Fibroblast of skin of left biceps (primary cell): ENCODE measurements at places on chromosomes 7 and 10.

DNA sequence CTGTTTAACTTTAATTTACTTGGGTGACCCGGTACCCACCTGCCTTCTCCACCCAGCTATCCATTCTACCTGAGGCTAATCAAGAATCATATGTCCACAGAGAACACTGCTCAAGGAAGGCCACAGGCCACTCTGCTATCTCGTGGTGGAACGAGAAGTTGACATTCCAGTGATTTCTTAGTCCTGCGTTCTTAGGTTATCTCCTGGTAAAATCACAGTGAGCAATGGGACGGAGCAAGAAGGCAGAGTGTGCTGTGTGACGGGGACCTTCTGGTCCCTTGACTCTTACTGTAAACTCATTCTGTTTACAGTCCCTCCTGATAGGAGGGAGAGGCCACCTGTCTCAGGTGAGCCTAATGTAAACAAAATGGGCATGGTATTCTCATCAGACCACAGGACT lies 256.6 kb downstream of the TNS3 start:
- DNase-seq: no peak

DNA sequence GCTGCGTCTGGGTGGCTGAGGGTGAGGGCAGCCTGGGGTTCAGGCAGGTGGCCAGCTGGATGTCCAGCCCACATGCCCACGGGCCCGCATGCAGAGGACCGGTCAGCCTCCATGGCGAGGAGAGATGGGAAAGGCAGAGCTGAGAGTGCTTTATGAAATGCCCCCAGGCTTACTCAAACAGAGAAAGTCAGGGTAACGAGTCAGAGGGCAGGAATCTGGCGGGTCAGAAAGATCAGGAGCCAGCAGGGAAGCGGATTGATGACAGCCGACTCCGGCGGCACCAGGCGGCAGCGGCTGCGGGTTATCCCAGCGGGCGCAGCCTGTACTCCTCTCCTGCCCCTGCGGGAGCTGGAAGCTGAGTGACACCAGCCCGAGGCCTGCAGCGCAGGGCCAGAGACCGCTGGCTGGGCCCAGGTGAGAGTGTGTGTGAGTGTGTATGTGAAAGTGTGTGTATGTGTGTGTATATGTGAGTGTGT lies 13.4 kb downstream of the SLC13A4 start:
- DNase-seq: no peak

- no peak for DNase-seq
Observed at GRCh38 chr7:102214477-102215072, 72.1 kb upstream of the SH2B2 start.

DNA sequence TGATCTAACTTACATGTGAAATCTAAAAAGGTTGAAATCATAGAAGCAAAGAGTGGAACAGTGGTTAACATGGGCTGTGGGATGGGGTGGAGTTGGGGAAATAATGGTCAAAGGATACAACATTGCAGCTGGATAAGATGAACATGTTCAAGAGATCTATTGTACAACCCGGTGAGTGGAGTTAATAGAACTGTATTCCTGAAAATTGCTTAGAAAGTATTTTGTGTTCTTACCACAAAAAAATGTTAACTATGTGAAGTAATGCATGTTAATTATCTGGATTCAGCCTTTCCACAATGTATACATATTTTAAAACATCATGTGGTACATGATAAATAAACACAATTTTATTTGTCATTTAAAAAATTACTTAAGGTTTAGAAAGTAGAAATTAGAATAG lies 271.0 kb upstream of the LRRTM3 start:
- DNase-seq: no peak

DNA sequence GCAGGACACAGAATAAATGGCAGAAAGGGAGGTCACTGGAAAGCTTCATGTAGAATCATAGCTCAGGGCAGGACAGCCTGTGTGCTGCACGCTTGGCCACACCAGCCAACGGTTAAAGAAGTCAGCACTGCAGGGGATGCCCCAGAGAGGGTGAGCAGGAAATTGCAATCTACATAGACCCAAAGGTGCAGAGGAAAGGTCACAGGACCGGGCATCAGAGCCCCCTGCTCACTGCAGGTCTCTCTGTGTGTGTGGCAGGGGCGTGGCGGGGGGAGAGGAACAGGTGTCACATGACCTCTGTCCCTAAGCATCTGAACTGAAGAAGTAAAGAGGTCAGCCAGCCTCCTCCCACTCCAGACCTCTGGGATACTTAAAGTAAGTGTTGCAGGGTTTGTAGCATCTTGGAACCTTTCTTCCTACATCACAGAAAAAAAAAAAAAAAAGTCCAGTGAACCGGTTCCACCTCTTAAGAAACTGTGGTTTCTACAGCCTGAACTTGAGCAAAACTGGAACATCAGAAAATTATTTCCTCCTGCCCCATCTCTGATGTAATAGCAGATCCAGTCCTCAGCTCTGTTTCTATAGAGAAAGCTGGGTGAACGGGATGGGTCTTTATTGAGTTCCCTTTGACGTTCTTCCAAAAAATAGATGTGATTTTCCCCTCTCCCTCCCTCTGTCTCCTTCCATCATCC lies 64.3 kb downstream of the RGS10 start:
- DNase-seq: no peak

- no peak for DNase-seq
Observed at GRCh38 chr10:127315888-127316287, 119.5 kb upstream of the INSYN2A start.

- DNase-seq: no peak
Observed at GRCh38 chr10:122688293-122688989, 11.2 kb downstream of the C10orf120 start.

- no peak for DNase-seq
Observed at GRCh38 chr10:100318207-100318606, 11.8 kb downstream of the PKD2L1 start.

- no peak for DNase-seq
Observed at GRCh38 chr10:130723704-130724103, 587.5 kb downstream of the GLRX3 start.

GRCh38 chr7:123632808-123633207 lies 22.9 kb upstream of the LMOD2 start:
- DNase-seq: no peak

- peak; percentile 92 for DNase-seq
Observed at GRCh38 chr10:77505431-77506334, 131.9 kb downstream of the KCNMA1 start.

DNA sequence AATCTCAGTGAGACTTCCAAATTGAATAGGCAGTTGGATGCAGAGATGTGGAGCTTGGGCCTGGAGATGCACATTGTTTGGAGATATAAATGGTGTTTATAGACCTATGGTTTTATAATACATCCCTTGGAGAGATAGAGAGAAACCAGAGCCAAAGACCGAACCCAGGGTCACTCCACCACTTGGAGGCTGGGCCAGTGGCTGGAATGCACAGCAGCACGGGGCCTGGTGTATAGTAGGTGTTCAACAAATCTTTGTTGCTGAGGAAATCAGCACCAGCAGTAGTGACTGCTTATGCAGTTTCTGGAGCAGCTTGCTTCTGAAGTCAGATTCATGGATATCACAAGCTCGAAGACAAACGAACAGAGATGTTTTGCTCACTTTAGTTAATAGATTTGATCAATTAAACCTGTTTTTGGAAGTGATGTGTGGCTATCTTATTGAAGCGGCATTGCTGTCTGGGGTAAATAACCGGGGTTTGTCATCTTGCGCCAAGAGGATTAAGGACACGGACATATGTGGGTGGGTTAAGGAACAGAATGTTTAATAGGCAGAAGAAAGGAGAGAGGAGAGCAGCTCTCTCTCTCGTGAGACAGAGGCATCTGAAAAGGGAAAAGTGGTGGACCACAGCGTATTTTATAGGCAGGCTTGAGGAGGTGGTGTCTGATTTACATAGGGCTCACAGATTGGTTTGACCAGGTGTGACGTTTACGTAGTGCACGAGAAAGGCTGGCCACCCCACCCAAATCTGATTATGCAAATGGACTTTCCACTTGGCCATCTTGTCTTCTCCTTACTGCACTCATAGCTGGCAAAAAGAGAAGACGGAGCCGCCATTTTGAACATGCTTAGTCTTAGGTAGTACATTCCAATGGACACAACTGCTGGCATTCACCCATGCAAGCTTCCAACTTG lies 11.1 kb downstream of the RBP4 start:
- no peak for DNase-seq

- no peak for DNase-seq
Observed at GRCh38 chr7:37027104-37027503, 302.8 kb upstream of the AOAH start.

DNA sequence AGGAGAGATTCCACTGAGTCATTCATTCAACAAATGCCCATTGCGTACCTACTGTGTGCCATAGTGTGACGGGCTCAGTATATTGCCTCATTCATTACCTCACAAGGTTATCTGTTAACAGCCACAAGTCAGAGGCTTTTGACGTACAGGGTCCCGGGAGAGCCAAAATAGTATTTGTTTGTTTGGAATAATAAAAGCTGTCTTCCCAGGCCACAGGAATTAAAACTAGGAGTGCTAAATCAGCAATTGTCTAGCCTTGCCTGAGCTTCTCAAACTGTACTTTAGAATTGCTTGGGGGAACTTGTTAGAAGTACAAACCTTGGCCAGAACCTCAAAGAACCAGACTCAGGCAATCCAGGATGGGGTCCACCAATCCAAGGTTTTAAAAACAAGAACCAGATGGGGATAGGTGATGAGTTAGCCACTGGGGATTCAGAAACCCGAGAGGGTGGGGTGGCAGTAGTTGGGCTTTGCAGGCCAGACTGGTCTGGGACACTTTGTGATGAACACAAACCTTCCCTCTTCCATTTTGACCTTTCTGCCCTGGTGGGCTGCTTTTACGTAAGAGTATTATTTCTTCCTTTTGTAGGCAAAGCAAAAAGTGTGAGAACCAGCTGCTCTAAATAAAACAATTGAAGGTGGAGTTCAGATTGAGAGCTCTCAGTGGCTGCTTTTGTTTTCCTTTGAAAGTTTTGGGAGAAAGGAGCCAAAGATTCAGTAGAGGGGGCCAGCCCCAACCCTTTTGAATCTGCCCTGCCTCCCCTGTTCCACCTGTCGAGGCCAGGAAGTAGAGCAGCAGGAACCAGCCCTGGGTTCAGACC lies 113.0 kb upstream of the ANLN start:
- DNase-seq: no peak

GRCh38 chr7:82323806-82324205 lies 119.8 kb downstream of the CACNA2D1 start:
- DNase-seq: no peak

DNA sequence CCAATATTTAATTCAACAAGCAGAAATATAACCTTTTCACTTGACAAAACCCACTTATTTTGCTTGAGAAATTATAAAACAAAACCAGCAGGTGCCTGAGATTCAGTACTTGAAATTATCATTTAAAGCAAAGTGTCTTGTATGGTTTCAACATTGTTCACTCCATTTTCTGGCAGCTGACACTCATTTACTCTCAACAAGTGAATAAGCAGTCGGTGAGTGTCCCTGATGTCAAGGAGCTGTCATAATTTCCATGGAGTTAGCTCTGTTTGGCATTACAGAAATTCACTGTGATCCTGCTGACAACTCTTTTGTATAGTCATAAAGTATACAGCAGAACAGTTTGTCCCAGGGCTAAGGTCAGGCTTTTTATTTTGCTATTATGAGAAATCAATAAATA lies 490.0 kb downstream of the CNTNAP2 start:
- DNase-seq: no peak

DNA sequence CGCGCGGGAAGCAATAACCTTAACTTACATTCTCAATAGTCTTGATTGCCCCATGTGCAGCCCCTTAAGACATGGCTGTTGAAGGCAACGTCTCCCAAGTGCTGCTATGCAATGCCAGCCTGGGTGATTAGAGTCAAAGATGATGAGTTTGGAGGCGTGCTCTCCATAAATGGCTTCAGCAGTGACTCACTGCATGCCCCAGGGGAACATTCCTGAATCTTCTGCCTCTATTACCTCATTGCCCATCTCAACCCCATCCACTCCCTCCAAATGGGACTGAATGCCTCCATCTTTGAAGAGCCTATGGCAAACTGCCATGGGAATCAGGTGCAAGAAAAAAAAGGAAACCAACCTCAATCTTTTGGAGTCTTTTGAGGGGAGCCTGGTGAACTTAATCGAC lies 282.8 kb downstream of the SNX10 start:
- no peak for DNase-seq

GRCh38 chr10:80477-81105 lies 31.5 kb upstream of the TUBB8 start:
- DNase-seq: no peak

GRCh38 chr7:44985900-44986217 lies 7.0 kb upstream of the MYO1G start:
- DNase-seq: no peak

GRCh38 chr7:116534790-116535189 lies 10.0 kb downstream of the CAV1 start:
- no peak for DNase-seq

DNA sequence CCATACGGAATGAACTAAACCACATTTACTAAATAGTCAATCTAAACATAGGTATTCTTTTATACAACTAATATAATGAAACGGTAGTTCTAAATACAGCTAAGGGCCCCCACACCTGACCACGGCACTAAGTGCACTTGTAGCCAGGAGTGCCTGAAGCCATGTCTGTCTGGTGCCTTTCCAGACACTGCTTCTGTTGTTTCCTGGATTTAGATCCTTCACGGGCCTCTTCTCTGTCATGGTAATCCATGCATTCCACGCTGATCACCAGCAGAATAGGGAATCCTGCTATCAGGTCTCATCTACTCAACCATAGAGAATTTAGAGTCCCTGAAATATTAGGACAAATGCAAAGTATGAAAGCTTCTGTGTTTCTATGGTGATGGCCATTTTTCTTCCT lies 37.8 kb downstream of the OSBPL3 start:
- no peak for DNase-seq

- no peak for DNase-seq
Observed at GRCh38 chr10:11515596-11516430, 95.6 kb downstream of the USP6NL start.

DNA sequence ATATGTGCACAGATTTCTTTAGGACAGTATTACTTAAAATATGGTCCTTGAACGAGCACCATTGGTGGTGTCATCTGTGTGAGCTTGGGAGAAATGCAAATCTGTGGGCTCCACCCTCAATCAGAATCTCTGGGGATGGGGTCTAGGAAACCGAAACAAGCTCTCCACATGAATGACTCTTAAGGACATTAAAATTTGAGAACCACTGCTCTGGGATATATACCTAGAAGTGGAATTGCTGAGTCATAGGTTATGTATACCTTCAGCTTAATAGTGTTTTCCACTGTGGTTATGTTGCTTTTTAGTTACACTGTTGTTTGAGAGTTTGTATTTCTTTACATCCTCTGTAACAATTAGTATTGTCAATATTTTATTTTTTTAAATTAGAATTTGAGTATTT lies 24.0 kb downstream of the ZNRF2 start:
- DNase-seq: no peak

- no peak for DNase-seq
Observed at GRCh38 chr7:111980725-111981124, 225.5 kb downstream of the DOCK4 start.
